ENCODE measurements at places on chromosomes 16 and 17. TPM values are rescaled to one million over a fixed set of nuclear protein-coding genes. Genes with fewer than 3 reads are reported as not detected.

- DNase-seq = no peak
These were observed 4.5 kb upstream of the SGCA start for GRCh38 chr17:50161023-50161910.

DNA sequence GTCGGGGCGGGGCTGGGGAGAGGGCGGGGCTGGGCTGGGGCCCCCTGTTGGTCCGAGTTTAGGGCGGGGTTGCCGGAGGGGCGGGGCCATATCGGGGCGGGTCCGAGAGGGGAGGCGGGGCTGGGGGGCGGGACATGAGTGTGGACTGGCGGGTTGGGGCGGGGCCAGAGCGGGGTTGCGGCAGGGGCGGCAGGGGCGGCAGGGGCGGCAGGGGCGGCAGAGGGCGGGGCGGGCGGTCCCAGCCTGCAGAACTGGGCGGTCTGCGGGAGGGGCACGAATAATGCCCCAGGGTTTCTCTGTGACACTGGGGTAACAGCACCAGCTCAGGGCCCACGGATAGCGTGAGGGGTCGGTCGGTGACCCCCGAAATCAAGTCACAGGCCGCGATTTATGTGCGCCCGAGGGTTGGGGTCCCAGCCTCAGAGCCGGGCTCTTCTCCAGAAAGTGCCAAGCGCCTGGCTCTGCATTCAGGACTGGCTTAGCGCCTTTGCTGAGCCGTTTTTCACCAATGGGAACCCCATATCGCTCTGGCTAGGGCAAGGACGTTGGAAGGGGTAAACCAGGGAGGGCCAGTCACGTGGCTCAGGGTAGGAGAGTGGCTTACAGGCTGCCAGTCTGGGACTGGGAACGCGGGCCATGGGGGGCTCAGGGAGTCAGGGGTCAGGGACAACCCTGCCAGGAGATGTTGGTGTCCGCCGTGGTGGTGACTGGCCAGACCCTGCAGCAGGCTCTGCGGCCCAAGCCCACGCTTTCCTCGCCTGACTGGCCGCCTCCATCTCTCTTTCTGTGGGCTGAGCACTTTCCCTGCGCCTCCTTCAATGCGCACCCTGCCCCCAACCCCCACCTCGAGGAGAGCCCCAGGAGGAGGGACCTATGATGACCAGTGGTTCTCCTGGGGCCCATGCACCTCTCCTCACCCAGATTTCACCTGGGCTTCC lies 1.2 kb upstream of the METTL26 start:
- no peak for DNase-seq

- DNase-seq = no peak
These were observed 214.2 kb downstream of the STX8 start for GRCh38 chr17:9361188-9361955.

- no peak for DNase-seq
These were observed 155.6 kb downstream of the STX8 start for GRCh38 chr17:9419932-9420453.

- no peak for DNase-seq
These were observed 279.8 kb upstream of the SALL1 start for GRCh38 chr16:51430716-51431369.

- no peak for DNase-seq
These were observed 4.8 kb downstream of the TOB1 start for GRCh38 chr17:50861334-50861676.

Gene PRSS53
- total RNA-seq = 1.1 TPM

Gene KRTAP2-2
- total RNA-seq = not detected

Measured in urinary bladder (tissue), 4 donors.